ENCODE measurements at places on chromosomes 5 and 9. TPM values are rescaled to one million over a fixed set of nuclear protein-coding genes. Genes with fewer than 3 reads are reported as not detected.

The SLCO4C1 gene
- total RNA-seq, result 1.1 TPM

The PAEP gene
- total RNA-seq, result not detected

The OR1L4 gene
- not detected for total RNA-seq

GRCh38 chr5:72121780-72122445, 14.6 kb downstream of the MAP1B start:
- DNase-seq, result no peak

DNA sequence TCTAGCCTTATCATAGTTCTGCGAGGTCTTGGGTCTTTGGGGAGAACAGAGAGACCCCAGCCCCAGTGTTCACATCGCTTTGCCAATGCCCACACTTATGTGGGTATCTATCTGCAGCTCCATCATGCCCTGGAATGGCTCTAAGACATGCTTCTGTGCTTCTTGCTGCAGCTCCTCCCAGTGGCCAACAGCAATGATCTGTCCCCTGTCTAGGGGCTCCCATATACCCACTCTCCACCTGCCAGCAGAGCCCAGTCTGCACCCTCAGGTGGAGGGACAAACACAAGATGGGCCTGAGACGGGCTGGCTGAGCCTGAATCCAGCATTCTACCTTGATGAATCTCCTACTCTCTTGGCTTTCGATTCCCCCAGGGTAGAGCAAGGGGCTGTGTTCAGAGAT, 14.6 kb upstream of the DAP start:
- DNase-seq, result no peak

- DNase-seq, result no peak
Measured at GRCh38 chr5:911601-912000, 18.9 kb downstream of the TRIP13 start.

DNA sequence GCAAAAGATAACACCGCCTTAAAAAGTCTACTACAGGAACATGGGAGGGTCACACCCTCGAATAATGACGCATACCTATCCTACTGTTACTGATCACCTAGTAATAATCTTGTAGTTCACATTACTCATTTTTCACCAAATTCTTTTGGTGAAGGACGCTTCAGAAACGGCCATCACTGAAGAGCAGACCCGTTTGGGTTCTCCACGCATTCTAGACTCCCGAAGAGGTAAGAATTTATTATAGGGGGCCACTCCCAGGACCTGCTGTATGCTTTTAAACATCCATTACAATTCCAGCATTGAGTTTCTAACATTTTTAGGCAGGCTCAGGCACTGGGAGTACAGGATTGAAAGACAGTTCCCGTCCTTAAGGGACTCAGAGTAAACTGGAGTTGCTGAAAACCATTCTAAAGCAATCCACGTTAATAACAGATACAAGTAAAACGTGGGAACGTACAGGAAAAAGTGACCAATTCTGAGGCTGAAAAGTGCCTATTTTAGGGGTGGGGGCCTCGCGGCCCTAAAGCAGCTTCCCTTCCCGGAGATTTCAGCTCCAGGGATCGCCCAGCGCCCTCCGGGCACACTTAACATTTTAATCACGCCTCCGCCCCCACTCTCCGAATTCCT, at the start of gene FER:
TSS of gene FER (plus strand) at position 124 of the 627 bp plus-strand sequence. CDS start 50,286 bp downstream, outside the sequence.
- no peak for DNase-seq

- DNase-seq, result no peak
Measured at GRCh38 chr9:90442723-90443122, 199.9 kb downstream of the DIRAS2 start.

DNA sequence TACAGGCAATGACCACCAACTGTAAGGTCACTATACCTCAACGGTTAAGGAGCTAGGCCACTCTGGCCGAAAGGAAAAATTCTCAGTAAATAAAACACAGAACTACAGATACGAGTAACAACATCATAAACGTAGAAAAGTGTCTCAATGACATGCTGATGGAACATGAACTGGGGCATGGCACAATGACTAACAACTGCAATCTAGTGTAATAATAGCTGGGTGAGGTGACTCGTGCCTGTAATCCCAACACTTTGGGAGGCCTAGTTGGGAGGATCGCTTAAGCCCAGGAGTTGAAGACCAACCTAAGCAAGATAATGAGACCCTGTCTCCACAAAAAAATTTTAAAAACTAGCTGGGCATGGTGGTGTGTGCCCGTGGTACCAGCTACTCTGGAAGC, 9.8 kb upstream of the RAPGEF6 start:
- DNase-seq, result no peak

- DNase-seq, result no peak
Measured at GRCh38 chr5:150488519-150489359, 19.2 kb upstream of the NDST1 start.

DNA sequence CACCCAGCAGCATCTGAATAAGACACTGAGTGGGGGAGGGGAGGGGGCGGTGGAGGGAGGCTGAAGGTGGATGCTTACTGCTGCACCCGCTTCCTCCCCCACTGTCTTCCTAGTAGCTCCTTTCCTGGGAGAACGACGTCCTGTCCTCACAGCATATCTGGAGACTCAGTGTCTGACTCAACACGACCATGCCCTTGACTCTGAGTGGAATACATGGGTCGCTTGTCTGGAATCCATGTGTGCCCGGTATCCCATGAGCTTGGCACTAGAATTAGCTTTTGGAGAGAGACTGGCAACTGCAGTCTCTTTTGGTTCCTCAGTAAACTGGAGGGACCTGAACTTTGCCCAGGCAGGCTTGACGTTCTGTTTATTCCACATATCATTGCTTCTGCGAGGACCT, 125.4 kb upstream of the FAM120A start:
- no peak for DNase-seq

- no peak for DNase-seq
Measured at GRCh38 chr9:447230-448025, 232.8 kb downstream of the DOCK8 start.

- no peak for DNase-seq
Measured at GRCh38 chr5:16577677-16578076, 39.1 kb downstream of the RETREG1 start.

All from omental fat pad (tissue), 4 donors.